ENCODE measurements at places on chromosomes 4 and X.

DNA sequence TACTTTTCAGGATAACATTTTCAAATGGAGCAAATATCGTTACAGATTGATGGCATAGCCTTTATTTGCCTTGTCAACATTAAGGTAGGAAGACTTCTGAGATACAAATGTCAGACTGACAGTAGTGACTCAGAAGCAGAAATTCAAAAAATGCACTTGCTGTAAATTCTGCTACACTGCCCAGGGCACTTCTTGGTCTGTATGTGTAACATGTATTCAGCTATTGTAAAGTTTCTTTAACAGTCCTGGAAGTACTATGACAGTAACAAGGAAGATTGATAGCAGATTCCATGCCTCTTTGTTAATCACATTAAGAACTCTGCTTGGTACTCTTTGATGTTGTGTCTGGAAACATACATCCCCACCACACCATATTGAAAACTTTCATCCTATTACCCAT, 69.6 kb upstream of the PCDH18 start:
- no peak for DNase-seq

GRCh38 chr4:118589471-118590055, 95.6 kb upstream of the METTL14 start:
- DNase-seq = no peak

DNA sequence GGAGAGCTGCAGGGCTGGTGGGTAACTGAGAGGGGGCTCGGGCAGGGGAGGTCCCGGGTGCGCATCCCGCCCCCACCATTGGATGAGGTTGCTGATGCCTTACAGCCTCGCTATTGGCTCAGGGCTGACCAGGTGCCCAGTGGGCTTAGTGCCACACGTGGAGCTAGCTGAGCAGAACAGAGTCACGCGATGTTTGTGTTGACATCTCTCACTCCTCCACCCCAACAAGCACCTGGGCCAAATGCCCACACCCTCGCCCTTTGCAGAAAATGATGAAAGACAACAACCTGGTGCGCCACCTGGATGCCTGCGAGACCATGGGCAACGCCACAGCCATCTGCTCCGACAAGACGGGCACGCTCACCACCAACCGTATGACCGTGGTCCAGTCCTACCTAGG, 31.8 kb downstream of the ATP2B3 start:
- DNase-seq = no peak

DNA sequence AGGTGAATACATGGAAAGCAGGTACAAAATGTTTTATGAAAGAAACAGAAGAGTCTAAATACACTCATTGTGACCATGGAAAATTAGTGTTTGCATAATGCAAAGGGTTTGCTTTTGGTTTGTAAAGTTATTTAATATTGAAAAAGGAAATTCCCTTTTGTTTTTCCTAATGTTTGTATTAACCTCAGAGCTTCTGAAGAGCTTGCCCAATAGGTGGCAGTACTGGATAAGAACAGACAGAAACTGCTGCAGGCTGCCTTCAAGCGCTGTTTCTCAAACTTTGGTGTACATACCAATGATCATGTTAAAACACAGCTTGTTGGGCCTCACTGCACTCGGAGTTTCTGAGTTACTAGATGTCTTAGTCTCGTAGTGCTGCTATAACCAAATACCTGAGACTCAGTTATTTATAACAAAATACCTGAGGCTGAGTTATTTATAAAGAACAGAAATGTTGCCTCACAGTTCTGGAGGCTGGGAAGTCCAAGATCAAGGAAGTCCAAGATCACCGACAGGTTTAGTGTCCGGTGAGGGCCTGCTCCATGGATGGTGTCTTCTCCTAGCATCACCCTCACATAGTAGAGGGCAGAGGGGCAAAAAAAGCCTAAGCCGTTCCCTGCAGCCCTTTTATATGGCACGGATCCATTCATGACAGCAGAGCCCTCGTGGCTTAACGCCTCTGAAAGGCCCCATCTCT, 54.2 kb downstream of the SUPT20HL2 start:
- no peak for DNase-seq

DNA sequence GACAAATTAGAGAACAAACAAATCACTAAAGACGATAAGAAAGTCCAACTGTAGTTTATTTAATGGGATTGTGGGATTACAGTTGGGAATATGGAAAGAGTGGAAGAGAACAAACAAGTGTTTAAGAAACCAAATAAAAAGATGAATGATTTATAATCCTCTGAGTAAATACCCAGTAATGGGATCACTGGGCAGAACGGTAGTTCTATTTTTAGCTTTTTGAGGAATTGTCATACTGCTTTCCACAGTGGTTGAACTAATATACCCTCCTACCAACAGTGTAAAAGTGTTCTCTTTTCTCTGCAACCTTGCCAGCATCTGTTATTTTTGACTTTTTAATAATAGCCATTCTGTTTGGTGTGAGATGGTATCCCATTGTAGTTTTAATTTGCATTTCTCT, 15.0 kb downstream of the C4orf51 start:
- no peak for DNase-seq

- DNase-seq = no peak
Observed at GRCh38 chr4:129328162-129328561, 232.2 kb downstream of the C4orf33 start.

DNA sequence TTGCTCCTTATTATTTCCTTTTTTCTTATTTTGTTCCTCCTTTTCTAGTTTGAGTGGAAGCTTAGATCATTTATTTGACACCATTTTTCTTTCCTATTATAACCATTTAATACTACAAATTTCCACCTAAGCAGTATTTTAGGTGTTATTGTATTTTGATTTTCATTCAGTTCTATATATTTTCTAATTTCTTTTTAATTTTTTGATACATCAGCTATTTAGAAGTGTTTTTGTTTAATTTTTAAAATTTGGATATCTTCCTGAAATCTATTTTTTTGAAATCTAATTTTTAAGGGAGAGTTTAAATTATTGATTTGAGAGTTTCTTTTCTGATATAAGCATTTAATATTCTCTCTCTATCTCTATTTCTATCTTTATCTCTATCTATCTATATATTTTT, 108.1 kb downstream of the LARP1B start:
- no peak for DNase-seq

DNA sequence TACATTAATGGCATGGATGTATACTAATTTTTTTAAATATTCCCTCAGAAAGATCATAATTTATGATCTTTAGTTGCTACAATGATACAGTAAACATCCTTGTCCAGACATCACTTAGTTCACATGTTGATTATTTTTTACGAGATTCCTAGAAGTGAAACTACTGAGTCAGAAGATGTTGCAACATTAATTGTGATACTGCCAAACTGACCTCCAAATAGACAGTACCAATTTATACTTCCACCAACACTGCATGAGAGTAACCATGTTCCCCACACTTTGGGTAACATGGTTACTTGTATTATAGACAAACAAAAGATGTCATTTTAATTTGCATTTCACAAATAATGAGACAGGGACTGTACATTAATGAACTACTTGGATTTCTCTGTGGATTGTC, 19.6 kb downstream of the RCHY1 start:
- DNase-seq = no peak

DNA sequence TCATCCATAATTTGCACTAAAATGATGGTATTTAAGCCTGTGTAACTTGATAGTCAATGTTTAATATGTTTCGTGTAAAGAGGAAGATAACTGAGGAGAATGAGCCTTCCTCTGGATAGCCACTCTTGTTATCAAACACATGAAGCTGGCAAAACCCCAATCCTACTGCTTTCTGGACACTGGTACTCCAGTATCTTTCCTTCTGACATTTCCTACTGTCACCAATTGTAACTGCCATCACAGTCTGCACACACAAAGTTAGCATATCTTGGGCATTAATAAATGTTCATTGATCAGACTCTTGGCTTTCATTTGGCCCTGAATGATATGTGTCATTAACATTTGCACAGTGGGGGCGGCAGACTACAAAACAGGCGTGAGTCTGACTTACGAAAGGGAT, 419.1 kb downstream of the TMA16 start:
- DNase-seq = no peak

DNA sequence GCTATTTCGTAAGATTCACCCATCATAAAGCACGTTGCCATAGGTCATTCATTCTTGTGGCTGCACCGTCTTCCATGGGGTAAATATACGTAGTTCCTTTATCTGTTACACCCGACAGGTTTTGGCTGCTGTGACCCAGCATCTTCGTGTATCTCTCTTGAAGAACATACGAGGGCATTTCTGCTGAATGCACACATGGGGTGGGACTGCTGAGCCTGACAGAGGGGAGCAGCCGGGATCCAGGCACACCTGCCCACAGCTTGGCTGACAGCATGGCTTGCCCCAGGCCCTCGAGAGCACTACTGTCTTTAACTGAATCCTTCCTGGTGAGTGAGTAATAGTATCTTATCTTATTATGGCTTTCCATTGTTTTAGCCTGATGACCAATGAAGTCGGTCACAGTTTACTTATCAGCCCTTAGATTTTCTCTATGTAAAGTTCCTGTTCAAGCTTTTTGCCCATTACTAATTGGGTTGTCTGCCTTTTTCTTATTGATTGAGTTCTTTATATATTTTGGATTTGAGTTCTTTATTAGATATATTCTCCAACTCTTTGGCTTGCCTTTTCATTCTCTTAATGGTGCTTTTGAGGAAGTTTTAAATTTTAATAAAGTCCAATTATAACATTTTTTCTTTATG, 45.0 kb upstream of the MXD4 start:
- DNase-seq = no peak

- DNase-seq = no peak
Observed at GRCh38 chr4:173212379-173212778, 43.8 kb downstream of the GALNT7 start.

DNA sequence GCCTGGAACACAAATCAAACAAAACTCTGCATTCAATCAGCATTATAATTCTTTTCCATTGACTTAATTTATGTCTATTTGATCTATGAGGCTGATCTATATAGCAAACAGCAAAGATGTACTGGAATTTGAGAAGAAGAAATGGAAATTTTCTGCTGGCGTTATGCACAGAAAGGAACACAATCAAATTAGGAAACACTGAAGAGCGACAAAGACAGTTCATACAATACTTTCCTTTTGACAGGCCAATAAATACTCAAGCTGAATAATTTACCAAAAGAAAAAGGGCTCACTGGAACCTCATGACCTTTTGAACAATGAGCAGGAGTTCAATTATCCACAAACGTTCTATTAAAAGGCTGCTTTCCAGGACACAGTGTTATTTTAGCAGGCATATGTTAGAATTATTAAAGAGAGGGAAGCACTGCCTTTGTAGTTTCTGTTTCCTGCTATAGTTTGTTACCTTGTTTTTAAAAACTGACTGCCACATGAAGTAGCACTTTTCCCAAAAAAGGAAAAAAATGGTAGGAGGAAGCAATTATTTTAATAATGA, 8.1 kb downstream of the PDHA2 start:
- DNase-seq = no peak

DNA sequence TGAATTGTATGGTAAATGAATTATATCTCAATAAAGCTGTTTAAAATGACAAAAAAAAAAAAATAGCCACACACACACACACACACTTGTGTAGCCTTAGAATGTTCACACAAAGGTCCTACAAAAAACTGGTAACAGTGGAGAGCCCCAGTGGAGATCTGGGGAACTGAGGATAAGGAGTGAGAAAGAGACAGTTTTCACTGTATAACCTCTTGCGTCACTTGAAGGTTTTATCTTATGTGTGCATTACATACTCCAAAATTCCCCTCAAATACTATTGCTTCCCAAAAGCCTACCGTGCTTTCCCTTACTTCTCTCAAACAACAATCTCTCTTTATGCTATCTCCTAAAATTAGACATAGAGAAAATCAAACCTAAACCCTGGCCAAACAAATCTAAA, 67.8 kb downstream of the SMC1A start:
- no peak for DNase-seq

DNA sequence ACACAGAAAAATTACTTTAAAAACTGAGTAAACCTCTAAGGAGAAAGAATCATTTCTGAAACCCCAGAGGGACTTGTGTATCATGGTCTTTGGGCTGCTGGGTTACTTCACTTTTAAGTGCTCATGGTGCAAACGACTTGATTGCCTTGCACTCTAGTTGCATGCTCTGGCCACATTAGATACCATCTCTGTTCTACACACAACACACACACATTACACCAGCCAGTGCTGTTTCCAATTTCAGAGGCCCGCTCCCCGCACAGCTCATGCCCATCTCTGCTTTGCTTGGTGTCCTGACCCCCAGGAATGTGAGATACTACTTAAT, 2.1 kb downstream of the PPP3CA start:
- DNase-seq = no peak

DNA sequence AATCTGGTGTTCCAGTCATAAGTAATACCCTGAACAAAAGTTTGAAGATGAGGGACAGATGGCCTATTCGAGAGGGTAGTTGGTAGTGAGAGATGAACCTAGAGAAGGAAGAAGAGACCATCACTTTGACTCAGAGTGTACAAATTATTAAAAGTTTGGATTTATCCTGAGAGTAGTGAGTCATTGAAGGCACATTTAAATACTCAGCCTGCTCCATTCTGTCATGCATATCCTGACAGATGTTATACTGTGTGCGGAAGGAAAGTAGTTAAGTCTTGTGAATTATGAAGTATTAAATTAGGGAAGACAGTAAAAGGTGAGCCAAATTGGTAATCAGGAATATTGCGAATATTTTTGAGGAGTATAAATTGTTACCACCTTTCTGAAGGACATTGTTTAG, 93.1 kb downstream of the KLHL34 start:
- DNase-seq = no peak

DNA sequence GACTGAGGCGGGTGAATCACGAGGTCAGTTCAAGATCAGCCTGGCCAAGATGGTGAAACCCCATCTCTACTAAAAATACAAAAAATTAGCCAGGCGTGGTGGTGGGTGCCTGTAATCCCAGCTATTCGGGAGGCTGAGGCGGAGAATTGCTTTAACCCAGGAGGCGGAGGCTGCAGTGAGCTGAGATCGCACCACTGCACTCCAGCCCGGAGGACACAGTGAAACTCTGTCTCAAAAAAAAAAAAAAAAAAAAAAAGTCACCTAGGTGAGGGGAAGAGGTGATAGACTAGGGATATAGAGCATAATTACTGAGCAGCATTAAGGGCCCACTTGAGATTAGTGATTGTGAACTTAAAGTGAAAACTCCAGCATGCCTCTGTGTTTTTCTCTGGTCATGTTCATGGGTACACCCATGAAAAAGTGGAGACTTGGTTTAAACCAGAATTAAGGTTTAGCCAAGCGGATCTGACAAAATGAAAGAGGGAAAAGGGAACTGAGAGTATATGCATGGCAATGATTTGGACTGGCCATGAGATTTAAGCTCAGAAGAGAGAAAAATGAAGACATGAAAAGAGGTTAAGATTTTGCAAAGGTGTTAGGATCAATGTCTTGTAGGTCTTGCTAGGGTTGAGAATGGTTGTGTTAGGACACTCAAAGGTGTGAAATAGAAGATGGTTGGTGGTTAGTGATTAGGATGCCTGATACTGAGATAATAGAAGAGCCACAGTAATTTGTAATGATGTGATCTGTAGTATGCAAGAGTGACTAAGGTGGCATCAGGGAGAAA, 105.0 kb downstream of the RAB28 start:
- DNase-seq = no peak

- no peak for DNase-seq
Observed at GRCh38 chr4:37682701-37683401, 3.3 kb downstream of the RELL1 start.

DNA sequence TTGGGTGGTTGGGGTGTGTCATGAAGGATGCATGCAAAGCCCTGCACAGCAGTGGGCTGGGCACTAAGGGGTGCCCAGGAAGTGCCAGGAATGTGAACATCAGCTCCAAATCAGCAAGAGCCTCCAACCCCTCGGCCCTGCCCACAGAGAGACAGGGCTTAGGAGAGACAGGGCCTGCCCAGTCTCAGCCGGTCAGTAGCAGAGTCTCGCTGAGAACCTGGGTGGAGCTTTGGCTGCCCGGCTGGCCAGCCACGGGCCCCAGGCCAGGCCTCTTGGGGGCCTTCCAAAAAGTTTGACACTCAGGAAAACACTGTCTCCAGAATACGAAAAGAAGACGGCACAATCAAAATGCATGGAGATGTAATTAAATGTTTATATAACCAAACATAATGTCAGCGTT, 4.3 kb upstream of the MXD4 start:
- DNase-seq = no peak
